Effector memory CD4-positive, alpha-beta T cell (primary cell): ENCODE measurements at places on chromosomes 3 and 15.

GRCh38 chr3:53478166-53478830 is 16.1 kb upstream of the CACNA1D start:
- DNase-seq = no peak

DNA sequence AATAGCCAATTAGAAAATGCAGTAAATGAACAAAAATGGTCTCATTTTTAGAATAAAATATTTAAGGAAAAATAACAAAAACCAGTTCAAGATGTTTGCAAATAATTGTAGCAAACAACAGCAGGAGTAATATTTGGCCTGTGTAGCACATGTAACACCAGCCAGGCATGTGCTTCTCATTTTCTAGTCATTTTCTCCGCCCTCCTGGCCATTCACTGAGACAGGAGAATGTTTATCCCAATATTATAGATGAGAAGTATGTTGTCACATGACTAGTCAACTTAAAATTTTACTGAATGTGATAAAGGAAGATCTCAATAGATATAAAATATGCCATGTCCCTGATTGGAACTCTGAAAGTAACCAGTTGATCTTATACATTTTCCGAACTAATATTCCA is 7.8 kb upstream of the ATP10A start:
- DNase-seq = no peak

- DNase-seq = no peak
Measured at GRCh38 chr3:114378760-114379159, 84.9 kb downstream of the TIGIT start.

DNA sequence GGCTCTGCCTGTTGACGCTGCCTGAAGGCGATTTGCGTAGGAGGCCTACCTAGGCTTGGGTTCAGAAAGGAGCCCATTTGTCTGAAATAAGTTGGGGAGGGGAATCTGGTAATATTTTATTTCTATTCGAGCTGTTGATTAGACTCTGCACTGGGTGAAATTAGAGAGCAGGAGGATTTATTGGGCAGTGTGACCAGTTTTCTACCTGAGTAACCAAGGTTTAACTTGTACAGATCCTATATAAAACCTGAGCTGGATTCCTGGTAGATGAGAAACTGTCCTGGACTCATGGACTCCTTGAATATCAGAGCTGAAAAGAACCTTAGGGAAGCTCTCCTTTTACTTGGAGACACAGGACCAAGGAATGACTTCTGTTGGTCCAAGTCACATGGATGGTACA is 19.6 kb upstream of the GPR156 start:
- no peak for DNase-seq

DNA sequence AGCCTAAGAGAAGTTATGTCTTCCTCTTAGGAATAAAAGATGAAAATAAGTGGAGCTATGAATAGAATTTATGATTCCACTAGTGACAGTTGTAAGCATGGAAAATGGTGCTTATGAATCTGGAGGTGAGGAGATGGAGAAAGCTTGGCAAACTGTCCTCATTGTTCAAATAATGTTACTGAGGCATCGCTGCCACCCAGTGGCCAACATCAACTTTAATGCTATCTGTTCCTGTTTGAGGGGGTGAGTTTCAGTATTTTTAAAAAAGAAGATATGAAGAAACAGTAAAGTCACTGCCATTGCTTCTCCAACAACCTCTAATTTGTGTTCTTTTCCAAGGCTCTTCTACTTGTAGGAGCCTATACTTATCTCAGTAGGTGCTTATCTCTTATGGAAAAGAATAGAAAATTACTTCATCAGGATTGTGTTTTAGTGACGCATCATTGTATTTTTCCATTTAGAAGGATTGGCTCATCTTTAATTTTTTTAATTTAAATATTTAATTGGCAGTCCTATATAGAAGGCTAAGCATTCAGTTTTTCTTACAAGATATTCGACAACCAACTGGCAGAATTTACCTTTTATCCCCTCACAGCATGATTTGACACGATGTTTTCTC is 260.4 kb upstream of the P2RY1 start:
- no peak for DNase-seq

GRCh38 chr3:119861681-119862080 is 79.8 kb downstream of the NR1I2 start:
- DNase-seq = no peak

DNA sequence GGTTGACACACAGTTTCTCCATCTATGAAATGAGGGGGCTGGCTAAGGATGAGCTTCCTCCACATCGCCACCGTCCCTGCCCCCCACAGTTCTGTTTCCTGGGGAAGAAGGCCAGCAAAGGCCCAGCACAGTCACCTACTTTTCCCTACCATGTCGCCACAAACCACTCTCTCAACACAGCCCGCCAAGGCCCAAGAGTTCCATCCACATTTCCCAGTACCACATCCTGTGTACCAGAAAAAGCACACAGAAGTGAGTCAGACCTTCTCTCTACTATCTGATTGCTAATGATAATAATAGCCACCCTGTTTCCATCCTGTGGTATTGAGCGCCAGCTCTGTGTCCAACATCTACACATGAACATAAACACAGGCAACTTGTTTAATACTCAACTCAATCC is 30.3 kb upstream of the C15orf39 start:
- no peak for DNase-seq

DNA sequence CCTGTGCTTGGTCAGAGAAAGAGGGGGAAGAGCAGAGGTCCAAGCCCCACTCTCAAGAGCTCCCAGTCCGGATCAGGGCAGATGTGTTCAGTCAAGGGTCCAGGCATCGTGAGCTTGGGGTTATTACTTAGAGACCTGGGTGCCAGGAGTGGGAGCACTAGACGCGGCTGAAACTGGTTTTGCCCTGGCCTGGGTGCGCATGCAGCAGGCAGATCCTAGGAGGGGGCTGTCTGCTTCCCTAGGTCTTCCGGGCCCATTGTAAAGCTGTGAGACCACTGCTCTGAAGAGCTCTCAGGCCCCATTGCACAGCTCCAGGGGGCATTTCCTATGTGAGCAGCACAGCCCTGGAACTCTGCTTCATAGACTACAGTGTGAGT is 204.9 kb upstream of the LINGO1 start:
- DNase-seq = no peak

DNA sequence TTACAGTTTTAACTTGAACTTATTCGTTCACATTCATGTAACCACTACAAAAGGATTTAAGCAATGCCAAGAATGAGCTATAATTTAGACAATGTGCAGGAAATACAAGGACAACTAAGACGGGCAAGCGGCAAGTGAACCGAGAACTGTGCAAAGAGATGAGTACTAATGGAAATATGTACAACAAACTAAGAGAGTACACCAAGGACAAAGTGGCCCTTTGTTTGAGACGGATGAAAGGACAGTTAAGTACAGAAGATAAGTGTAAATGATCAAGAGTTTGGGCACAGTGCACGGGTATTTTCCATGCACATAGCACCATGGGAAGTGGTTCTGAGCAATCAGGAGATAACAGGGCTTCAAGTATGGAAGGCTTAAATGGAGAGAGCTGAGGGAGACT is 281.7 kb downstream of the ROBO2 start:
- DNase-seq = no peak

DNA sequence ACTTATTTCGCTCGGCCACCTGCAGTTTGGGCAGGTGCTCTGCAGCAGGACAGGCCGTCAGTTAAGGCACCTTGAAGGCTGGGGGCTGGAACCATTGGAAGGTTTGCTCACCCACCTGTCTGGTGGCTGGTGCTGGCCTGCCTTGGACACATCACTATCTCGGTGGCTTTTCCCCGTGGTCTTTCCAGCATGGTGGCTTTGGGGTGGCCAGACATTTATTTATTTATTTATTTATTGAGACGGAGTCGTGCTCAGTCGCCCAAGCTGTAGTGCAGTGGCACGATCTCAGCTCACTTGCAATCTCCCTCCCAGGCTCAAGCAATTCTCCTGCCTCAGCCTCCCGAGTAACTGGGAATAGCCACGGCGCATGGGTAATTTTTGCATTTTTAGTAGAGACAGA is 11.7 kb downstream of the ISG20 start:
- DNase-seq = no peak

DNA sequence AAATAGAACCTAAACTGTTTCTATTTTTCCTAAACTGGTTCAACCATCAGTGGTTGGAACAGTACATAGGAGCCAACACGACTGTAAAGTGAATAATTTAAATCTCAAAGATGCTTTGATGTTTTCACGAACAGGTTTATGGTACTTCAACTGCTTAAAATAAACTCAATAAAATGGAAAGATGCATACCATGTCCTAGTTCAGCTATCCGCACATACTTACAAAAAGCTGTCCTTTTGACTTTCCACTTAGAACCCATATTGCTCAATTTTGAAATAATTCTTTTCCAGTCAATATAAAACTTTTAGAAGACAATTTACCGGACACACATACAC is 902 bp downstream of the CMTM6 start:
- no peak for DNase-seq

DNA sequence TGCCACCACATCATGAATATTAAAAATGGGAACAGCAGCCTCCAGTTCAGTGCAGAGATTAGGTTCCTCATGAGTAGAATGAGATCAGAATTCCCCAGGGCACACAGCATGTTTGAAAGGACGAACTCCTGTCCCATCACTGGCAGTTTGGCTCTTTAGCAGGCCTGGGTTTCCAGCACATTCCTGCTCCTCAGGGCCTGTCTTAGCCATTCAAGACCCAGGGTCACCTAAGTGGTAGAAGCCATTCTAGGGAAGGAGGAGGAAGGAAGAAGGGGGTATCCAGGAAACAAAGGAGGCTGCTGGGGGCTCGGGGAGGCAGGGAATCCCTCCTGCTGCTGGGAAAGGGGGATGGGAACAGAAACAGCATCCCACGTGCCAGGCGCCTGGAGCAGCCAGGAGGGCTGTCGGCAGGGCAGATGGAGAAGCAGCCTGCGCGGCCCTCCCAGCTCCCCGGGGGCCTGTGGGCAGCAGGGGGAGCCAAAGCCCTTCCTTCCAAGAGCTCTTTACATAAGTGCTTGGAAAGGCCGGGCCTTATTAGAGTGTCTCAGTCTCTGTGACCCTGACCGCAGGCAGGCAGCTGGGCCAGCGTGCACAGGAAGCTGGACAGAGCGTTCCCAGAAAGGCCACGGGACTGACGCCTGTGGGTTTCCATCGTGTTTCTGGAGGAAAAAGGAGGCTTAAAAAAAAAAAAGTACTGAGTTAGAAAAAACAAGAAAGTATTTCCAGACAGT is 24.7 kb downstream of the LOXL1 start:
- peak; percentile 36 for DNase-seq

DNA sequence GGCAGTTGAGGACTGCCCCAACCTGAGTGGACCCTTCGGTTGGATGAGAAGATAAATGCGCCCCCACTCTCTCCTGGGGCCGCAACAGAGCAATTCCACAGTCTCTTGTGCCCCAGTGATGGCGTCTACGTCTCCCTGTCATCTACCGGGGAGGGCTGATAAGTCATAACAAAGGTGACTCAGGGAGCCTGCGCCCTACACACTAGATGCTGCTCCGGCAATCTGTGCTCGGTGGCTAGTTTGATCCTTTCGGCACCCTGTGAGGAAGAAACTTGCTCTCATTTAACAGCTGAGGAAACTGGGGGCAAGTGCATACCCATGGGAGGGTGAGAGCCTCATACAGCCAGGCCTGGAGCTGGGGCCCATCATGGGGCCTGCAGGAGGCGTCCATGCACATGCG is 14.1 kb upstream of the SEMA3F start:
- DNase-seq = no peak

GRCh38 chr15:90243943-90244639 is 5.3 kb upstream of the TTLL13 start:
- DNase-seq = no peak

- DNase-seq = no peak
Measured at GRCh38 chr15:85473455-85473854, 93.1 kb downstream of the AKAP13 start.

- no peak for DNase-seq
Measured at GRCh38 chr3:178072391-178073305, 463.6 kb upstream of the KCNMB2 start.

- no peak for DNase-seq
Measured at GRCh38 chr3:16092923-16093322, 81.6 kb upstream of the GALNT15 start.

- DNase-seq = no peak
Measured at GRCh38 chr3:134336587-134336986, 37.7 kb downstream of the AMOTL2 start.

DNA sequence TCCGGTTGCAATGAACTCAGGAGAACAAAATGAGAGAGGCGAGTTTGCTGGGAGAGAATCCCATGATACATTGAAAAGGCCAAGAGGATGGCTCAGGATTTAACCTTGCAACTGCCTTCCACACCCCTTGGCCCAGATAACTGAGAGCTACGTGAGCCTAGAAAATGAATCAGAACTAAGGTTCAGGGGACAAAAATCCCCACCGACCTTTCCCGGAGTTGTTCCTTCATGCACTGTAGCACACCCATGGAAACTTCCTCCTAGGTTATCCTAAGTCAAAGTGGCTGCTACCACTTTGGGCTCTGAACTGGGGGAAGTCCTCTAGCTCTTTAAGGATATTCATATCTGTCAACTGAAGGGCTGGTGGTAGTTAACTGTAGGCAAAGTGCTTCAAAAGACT is 58.3 kb upstream of the SLC4A7 start:
- no peak for DNase-seq

DNA sequence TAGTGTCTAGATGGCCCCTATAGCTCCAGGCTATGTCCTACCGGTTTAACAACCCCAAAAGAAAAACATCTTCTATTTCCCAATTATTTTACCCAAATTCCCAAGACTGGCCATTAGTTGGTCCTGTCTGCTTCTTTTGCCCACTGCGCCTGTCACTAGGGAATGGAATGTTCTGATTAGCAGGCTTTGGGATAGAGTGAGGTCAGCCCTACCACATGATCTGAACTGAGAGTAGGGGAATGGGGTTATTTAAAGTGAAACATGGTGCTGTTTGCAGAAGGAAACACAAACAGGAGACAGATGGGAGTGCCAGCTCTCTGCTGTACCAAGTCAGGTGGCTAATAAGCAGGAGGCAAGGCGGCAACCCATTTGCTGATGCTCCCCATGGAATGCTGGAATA is 635.6 kb upstream of the CFAP20DC start:
- no peak for DNase-seq

DNA sequence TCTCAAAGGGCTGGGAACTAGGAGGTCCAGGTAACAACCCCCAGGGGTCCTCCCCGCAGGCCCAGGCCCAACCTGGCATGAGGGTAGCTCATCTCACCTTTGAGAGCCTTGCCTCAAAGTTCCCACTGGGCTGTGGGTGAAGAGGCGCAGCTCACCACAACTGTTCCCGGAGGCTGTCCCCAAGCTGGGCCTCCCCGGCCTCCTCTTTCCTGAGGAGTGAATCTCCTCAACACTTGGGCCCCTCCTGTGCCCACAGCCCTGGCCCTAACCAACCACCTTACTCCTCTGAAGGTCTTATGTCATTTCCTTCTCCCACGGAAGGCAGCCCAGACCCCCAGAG is 27.5 kb upstream of the CORO2B start:
- DNase-seq = no peak

DNA sequence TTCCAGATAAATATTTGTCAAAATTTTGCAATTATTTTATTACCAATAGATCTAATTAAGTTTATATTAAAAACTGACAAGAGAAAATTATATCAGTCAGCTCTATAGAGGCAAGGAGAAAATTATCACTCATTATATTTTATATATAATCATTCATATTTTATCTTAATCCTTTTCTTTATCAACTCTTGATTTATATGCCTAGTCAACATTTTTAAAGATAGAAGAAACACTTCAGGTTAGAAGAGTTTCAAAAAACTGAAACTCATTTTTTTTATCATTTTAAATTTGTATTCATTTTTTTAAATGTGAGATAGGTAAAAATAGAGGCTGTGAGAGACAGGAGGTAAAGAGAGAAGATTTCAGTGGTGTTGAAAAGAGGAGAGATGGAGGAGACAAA is 217.3 kb upstream of the P2RY1 start:
- no peak for DNase-seq
